ENCODE measurements at places on chromosomes 5 and 9. TPM values are rescaled to one million over a fixed set of nuclear protein-coding genes. Genes with fewer than 3 reads are reported as not detected.

Gene SPATA31E1
- not detected for total RNA-seq

Gene NFIL3
- total RNA-seq = 6.1 TPM

DNA sequence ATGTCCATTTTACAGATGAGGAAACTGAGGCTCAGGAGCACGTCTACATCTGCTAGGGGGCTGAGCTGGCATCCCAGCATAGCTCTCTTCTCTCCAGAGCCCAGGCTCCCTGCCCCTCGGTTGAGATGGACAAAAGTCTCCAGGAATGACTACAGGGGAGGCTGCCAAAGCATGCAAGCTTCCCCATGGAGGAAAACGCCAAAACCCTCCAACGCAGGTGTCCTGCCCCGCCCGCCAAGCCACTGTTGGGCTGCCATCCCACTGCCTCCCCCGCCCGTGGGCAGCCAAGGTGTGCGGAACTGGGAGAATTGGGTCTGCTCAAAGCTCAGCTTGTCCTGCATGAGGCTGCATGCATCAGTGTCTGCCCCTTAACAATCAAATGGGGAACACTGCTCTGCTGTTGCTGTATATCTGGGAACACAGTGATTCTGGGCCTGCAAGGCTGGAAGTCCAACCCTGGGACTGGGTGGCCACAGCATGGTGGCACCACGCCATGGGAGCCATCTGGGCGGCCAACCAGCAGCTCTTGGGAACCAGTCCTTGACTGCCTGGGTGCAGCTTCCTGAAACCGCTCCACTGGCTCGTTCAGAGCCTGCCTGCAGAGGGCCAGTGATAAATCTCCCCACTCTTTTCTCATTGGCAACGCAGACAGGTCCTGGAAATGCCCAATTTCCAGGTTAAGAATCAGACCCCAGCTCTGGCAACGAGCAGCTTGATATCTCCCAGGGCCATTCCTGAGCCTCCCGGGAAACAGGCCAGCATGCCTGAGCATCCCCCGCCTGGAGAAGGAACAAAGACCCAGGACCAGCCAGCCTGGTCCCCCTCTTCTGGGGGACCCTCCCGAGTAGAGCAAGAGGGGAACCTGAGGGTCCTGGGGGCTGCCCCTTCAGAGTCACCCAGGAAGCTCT lies 3.5 kb downstream of the RALGDS start:
- DNase-seq = no peak

Gene PLAC8L1
- not detected for total RNA-seq

Gene OR1K1
- total RNA-seq = not detected

DNA sequence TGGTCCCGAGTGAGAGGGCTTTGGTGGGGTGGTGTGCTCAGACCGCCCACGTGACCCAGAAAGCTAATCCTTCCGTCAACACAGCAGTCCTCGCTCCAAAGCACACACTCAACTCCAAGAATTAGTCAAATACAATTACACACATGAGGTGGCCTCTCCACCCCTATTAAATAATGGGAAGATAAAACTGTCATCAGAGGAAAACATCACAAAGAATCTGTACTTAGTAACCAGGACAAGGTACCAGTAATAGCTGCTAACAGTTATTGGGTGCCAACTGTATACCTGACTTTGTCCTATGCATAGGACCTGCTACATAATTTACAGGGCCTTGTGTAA lies 222.8 kb downstream of the HSPA4 start:
- no peak for DNase-seq

DNA sequence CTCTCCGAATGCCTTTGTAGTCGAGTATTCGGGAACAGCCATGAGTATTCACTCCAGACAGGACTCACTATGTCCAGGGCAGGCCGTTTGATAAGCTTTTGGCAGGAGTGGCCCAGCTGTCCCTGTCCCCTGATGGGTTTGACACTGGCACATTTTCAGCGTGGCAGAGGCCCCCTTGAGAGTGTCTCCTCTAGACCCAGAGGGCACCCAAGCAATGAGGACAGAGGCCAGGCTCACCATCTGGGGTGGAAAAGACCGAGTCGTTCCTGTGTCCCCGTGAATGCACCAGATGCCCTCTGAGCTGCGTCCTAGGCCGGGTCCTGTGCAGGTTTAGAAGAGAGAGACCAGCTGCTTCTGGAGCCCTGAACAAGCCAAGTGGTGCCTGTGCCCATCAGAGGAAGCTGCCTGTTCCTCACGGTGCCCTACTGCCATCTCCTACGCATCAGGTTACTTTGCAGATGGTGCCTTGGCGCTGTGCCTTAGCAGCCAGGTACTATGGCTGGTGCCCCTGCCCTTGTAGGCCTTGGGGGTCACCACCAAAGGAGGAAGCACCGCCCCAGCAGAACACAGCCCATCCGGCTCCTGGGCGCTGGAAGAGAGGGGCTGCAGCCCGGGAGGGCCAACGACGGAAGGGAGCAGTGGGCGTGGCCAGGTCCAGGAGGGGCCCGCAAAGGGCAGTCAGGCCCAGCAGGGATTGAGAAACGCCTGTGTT lies 42.4 kb downstream of the LRSAM1 start:
- no peak for DNase-seq

Gene SPINK4
- total RNA-seq = not detected

DNA sequence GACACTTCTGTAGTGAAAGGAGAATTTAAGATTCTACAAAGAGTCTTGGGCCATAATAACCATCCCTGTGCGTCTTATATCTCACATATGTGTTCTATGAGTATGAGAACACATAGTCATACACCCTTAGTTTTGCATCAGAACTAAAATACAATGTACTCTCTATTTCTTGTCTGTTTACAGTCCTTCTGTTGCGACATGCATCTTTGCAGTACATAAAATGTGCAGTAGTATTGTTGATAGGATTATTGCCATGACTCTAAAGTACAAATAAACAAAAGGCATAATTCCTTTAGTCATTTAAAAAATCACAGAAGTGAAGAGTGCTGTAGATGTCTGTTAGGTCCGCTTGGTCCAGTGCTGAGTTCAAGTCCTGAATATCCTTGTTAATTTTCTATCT lies 201.9 kb downstream of the NR3C1 start:
- no peak for DNase-seq

- DNase-seq = no peak
Observed at GRCh38 chr5:181224390-181225229, 1.5 kb downstream of the TRIM41 start.

DNA sequence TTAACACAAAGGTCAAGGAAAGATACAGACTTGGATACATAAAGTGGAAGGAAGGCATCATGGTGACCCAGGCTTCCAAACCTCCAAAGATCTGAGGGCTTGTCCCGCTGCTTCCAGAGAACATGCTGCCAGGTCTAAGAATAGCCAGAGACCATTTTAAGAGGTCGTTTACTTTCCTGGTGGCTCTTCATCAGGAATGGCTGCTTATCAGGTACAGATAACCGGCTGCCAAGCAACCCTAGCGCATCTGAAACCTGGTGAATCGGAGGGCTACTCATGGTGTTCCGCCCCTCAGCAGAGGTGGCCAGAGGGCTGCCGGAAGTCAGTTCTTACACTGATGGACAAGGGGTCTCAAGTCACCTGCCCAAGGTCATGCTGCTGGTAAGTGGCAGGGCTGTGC lies 251.3 kb upstream of the DAP start:
- no peak for DNase-seq

- no peak for DNase-seq
Observed at GRCh38 chr9:107090218-107090617, 192.9 kb upstream of the RAD23B start.

- DNase-seq = no peak
Observed at GRCh38 chr5:42994246-42994554, 45.9 kb downstream of the ANXA2R start.

DNA sequence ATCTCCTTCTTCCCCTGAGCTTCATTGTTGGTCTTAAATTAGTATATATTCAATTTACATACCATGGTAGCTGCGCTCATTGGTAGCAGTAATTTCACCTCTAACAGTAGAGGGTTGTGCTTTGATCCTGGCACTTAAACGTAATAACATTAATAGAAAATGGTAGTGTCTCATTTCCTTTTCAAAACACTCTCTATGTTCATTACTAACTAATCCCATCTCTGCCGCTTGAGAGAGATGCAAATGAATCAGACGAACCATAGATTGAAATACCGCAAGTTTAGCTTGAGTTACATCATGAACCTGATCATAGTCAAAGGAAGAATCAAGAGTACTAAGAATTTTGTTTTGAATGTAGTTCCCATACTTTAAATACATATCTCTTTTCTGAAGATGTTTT lies 2.2 kb downstream of the THBS4 start:
- no peak for DNase-seq
